CD4-positive, alpha-beta T cell treated with Interleukin-17A for 1 hour (primary cell): ENCODE measurements at places on chromosomes 11 and 22.

- no peak for DNase-seq
These were observed 62.2 kb downstream of the FAM181B start for GRCh38 chr11:82671451-82671850.

DNA sequence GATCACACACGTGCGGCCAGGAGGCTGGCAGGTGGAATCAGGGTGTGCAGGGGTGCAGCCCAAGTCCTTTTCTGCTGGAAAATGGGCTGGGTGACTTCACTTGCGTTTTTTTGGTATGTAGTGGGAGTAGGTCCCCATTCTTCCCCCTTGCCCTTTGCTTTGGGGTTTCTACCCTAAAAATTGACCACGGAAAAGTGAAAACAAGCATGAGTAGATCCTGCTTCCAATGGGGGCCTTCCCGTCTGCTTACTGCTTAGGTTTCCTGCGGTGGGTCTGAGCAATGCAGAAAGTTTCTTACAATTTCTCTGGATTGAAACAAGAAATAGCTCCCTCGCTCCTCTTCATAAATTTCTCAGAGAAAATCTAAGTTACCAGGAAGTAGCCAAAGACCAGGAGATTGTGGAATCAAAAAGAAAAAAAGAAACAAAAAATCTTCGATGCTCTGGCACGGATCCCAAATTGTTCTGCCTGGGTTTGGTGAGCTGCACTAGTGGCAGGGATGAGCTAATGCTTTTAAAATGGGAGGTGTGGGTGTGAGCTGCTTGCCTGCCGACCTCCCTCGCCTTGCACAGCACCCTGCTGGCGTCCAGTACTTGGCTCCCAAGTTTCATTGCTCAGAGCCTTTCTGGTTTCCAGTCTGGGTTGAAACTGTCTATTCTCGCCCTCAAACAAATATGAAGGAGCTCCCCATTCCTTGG, 2.4 kb downstream of the TIMP3 start:
- no peak for DNase-seq

DNA sequence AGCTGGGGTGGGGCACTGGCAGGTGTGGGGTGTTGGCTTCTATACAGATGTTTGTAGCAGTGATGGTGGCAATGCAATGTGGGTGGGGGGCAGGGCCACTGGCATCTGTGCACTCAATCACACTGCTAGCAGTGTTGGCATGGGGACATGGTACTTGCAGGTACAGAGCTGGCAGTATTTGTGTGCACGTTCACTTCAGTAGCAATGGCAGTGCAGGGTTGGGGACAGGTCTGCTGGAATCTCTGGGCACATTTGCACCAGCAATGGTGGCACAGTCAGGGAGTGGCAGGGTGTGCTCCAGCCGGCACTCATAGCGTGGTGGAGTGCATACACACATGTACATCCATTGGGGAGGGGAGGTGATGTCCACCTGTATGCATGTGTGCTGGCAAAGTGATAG, 775.2 kb downstream of the CNTN5 start:
- no peak for DNase-seq

- no peak for DNase-seq
These were observed 417.0 kb upstream of the NARS2 start for GRCh38 chr11:78991681-78992080.

- DNase-seq: no peak
These were observed 33.4 kb downstream of the GRAMD4 start for GRCh38 chr22:46653596-46653995.

DNA sequence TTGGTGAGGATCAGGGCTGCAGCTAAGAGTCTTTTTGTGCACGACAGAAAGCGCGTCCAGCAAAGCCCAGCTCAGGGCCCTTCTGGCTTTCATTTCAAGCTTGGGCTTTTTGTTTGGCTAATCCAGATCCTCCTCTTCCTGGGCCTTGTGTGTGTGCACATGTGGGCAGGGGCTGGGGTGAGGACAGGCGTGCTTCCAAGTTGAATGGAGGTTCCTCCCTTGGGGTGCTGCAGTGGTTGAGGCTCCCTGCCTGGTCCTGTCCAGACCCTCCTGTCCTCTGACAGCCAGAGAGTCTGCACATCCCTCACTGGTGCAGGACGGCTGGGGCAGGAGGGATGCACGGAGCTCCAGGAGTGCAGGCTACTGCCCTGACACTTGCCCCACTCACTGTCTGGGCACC, 62.0 kb upstream of the NECTIN1 start:
- no peak for DNase-seq

DNA sequence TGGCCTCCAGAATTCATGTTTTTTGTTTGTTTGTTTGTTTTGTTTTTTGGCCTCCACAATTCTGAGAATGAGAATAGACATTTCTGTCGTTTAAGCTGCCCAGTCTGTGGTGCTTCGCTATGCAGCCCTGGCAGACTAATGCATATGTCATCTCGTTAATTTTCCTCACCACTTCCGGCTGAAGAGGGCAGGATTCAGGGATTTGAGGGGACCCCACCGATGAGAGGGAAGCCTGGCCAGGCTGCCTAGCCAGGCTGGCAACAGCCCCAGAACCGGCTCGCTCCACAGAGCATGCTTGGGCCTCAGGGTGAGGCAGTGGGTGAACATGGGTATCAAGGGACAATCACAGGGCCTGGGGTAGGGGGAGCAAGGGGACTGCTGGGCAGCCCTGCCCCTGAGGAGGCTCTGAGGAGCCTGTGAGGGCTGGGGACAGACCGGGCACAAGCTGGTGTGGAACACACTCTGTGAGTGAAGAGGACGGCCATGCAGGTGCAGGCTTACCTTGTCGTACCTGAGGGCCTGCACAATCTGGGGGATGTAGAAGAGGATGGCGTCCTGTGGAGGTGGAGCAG, 47.8 kb upstream of the SERPIND1 start:
- DNase-seq: no peak

DNA sequence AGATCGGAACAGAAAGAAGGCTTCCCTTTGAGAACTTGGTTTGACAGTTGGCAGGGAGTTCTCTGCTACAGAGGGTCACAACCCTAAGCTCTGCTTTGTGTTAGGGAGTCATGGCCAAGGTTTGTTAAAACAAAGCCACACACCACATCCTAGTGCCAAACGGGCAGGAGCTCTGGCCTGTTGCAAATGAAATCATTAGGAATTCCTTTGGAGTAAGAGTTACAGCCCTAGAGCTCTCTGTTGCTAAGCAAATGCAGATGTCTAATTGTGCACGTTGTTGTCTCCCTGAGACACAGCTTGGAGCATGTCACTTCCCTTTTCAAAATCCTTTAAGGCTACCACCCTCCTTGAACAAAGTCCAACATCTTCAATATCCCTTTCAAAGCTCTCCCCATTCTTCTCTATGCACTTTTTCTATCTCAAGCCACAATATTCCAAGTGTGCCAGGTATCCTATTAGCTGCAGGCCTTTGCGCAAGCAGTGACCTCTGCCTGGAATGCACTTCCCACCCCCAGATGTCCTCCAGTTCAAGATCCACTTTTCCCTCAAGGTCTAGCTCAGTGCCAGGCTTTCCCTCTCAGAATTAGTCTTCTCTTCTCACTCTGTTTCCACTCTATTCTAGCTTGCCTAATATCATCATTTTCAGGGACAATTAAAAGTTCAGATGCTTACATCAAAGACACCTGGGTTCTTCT, 253.7 kb upstream of the POU2AF2 start:
- DNase-seq: no peak
